ENCODE measurements at places on chromosomes 16 and 17.

DNA sequence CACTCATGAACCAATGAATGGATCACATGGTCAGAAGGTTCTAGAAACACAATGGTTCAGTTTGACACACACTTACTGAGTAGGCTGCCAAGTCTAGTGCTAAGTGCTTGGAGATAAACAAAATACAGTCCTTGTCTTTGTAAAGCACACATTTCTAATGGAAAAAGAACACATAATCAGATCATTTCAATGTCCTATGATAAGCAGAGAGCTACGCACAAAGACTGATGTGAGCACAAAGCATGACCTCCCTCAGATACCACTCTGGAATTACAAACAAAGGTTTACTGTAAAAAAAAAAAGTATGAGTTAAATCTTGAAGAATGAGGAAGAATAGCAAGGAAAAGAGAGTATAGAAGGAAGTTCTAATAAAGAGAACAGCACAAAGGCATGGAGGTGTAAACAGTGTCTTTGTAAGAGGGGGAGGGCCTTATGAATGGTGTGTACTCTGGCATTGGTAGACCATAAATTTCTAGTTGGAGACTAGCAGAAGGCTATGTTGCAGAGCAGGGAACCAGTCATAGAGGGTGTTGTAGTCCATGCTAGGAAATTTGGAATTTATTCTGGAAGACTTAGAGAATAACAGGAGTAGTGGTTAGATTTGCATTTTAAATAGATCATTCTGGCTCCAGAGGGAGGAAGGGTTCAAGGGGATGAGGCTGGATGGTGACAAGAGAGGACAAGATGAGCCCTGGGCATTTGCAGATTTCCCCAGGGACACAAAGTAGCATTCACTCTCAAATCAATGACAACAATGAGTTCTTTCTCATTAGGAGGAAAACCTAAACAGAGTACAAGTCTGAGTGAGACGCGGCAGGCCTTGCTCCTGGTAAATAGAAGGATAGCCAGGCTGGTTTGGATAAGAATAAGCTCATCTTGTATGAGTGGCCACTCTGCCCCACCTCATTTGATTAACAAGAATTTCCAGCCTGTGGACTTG is 468.0 kb downstream of the TOX3 start:
- no peak for DNase-seq

DNA sequence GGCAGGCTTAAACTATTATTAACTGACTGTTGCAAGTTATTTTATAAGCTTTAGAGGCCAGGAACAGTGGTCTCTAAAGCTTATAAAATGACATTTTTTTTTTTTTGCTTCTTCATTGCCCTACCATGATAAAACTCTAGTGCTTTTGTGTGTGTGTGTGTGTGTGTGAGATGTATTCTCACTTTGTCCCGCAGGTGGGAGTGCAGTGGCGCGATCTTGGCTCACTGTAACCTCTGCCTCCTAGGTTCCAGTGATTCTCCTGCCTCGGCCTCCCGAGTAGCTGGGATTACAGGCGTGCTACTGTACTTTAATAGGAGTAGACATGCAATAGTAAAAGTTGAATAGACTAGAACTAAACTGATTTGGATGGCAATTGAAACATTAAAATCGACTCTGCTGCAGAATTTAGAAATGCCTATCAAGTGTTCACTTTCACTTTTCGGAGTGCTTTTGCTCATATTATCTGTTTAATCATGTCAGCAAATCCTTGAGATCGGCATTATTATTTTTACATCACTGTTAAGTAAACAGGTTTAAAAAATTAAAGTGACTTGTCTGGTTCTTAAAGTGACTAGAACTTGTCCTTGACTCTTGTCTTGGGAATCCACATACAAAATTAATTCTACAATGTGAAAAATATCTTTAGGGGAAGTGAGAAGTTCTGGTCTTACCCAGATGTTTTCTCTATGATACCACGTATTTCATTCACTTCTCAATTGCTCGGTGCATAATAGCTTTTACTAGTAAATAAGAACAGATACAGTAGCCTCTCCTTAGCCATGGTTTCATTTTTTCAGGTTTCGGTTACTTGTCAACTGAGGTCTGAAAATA is 8.4 kb upstream of the PCTP start:
- DNase-seq: no peak

- DNase-seq: no peak
Measured at GRCh38 chr16:87115646-87116045, 201.5 kb downstream of the C16orf95 start.

DNA sequence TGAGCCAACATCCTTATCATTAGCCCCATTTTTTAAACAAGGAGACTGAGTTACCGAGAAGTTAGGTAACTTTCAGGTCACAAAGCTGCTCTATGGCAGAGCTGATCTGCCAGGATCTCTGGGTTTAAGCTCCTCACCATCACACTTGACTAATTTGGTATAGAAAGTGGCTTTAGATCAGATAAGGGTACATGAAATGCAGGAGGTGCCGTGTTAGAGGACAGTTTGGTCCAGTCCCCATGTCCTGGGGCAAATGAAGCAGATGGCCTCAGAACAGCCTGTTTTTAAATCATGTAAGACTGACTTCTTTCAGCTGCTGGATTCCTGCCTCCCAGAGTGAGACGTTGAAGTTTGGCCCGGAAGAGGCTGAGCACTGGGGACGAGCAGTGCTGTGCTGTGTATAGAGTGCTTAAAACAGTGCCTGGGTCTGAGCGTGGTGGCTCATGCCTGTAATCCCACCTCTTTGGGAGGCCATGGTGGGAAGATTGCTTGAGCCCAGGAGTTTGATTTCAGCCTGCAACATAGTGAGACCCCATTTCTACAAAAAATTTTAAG is 187.0 kb upstream of the CACNG3 start:
- DNase-seq: no peak

DNA sequence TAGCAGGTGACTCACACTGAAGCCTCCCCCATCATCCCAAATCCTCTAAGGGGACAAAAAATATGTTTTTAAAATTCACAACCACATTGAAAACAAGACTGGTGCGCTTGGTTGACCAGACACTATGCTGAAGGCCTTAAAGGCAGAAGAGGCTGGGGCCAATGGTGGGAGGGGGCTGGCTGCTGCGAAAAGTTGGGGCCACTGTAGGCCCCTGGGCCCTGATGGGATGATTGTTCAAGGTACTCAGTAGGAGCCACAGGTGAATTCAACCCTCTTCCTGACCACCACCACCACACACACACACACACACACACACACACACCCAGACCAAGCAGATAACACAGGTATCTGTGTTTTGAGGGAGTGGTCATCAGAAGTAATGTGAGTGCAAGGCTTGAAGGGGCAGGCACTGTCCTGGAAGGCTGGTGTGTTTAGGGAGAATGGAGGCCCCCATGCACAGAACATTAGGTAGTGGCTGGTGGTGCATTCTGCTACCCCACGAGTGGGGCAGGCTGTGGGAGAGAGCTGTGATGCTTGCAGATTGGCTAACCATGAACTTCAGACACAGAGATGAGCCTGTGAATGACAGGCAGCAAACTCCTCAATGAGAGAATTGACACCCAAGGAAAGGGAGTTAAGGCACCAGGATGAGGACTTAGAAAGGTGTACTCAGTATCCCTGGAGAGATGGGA is 55.0 kb downstream of the NT5M start:
- DNase-seq: no peak

DNA sequence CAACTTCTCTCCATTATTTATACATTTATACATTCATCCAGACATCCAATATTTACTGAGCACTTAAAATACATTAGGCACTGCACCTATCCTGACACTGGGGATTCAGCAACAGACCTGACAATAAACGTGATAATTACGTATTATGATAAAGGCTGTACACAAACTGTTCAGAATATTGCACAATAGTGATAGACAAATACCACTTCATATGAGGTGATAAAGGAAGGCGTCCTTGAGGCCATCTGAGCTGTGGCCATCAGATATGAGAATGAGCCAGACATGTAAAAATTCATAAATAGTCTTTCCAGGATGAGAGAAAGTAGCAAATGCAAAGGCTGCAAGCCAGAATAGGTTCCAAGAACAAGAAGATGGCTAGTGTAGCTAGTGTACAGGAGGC is 8.6 kb downstream of the USP32 start:
- no peak for DNase-seq

DNA sequence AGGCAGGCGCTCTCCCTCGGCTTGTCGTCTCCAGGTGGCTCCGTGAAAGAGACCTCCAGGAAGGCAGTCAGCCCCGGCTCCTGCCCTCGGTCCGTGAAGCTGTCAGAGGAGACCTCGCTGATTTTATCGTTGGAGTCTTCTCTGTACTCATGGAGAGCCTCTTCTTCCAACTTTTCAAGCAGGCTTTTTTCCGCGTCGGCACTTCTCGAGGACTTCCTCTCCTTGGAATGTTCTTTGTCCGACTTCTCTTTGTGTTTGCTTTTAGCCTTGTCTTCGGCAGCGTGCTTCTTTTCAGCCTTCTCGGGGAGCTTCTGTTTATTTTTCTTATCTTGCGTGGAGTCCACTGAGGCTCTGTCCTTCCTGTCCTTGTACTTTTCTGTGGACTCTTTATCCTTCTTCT is 65.0 kb downstream of the ZNF778 start:
- DNase-seq: no peak

GRCh38 chr17:65629234-65629690 is 67.8 kb upstream of the AXIN2 start:
- DNase-seq: no peak

DNA sequence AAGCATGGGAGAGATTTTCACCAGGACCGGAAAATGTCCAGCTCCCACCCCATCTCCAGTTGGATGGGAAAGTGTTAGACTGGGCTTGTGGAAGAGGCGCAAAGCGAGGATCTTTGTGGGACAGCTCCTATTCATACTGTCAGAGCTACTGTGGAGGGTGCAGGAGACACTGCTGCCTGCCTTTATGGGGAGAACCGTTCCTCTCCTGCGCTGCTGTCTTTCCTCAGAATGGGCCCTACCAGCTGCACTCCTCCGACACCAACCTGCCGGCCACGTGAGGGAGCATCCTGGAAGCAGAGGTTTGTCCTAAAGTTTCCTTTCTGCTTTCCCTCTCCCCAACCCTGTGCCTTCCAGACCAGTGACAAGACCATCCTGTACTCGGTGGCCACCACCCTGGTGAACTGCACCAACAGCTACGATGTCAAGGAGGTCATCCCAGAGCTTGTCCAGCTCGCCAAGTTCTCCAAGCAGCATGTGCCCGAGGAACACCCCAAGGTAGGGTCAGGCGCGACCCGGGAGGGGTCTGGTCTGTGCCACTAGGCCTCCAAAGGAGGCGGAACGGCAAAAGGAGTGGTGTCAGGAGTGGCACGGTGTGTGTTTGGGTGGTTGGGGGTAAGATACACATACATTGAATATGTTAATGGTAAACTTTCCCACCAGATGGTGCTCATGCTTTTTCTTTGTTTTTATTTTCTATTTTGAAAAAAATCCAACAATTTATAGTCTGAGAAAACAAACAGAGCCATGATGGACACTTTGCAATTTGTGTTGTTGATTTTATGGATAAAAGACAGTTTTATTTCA is 23.0 kb downstream of the SLC35G3 start:
- no peak for DNase-seq

GRCh38 chr17:1228781-1229348 is 41.4 kb upstream of the BHLHA9 start:
- DNase-seq: no peak

DNA sequence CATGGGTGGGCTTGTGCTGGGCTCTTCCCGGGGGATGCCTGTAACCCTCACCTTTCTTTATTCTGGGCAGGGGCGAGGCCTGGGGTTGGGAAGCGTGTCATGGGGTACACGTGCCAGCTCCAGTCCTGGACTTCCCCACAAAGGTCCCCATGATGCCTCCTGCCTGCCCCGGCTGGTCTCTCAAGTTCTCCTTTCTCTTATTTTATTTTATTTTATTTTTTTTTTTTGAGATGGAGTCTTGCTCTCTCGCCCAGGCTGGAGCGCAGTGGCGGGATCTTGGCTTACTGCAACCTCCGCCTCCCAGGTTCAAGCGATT is 8.6 kb downstream of the ATP2A3 start:
- no peak for DNase-seq

GRCh38 chr16:23025692-23026307 is 123.5 kb downstream of the USP31 start:
- no peak for DNase-seq

DNA sequence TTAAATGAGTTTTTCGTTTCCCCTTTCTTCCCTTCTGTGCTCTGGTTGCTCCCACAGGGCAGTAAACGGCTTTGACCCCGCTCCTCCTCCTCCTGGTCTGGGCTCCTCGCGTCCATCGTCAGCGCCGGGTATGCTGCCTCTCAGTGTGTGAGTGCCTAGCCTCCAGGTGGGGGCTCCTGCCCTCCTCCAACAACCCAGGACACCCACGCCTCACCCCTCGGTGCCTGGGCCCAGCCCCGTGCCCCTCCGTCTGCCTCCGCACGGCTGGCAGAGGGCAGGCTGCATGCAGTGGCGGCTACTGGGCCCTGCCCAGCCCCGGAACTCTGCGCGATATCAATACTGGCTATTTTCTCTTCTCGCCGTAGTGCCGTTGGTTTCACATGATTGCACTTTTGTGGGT is 31.2 kb downstream of the NDEL1 start:
- no peak for DNase-seq

- DNase-seq: no peak
Measured at GRCh38 chr16:87077750-87078127, 239.5 kb downstream of the C16orf95 start.

DNA sequence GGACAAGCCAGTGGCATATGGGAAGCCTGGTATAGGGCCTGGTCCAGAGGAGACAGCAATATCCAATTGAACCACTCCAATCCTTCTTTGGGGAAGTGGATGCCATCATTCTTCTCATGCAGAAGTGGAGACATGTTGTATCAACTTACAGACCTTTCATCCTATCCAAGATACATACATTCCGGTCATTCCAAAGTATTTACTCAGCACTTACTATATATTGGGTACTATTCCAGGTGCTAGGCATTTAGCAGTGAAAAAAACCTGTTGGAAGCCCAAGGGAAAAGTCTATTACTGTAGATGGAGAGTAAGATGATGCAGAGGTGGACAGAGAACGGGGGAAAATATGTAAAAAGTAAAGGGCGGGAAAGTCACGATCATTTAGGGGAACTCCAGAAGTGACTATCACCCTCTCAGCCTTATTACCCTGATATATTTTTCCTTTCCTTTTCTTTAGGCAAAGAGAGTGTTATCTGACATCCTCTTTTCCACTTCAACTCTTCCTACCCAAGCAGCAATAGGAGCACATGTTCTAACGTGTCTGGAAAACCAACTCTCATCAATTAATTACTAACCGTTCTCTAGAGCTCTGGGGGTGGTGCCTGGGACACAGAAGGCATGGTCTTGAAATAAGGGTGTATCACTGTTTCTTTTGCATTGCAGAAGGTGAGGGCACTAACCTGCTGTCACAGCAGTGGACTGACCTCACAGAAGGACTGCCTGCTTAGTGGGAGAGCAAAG is 210.1 kb upstream of the MAF start:
- no peak for DNase-seq

- DNase-seq: no peak
Measured at GRCh38 chr17:65886315-65887245, 305.4 kb downstream of the CEP112 start.
